ENCODE measurements at places on chromosomes 7 and 10.

- no peak for DNase-seq
These were observed 309.2 kb upstream of the ZMIZ1 start for GRCh38 chr10:78759456-78760120.

DNA sequence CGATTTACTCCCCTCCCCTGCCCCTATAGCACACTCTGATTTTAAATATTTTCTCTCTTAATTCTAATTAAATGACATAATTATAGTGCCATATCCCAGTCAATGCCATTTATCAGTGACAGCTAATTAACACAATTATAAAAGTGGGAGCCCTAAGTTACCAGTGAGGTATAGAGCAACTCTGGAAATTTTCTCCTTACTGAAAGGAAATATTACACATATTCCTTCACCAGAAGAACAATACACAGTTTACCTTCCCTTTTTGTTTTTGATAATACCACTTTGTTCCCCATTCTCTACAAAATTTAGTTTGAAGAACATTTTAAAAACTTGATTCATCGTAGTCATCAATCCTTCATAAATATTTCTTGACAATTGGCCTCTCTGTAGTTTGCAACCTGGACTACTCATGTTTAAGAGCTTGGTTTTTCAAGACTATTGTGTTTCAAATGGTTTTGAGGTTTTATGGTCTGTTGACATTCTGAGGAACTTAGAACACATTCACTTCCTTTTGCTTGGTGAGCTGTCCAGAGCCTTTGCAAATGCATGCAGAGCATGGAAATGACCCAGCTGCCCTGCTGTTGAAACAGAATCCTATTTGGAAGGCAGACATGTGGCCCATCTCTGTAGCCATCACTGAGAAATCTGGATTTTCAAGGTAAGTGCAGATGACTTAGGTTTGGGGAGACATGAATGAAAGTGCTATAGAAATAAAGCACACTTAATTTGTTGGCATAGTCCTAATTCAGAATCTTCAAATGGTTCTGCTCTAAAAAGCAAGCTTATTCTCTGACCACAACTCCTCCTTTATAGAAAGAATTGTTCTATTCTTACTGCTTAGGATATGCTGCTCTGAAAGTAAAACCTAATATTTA, at the start of gene GPR141:
GPR141 (plus strand) TSS at position 521 of the 875 bp plus-strand sequence. CDS start 56,628 bp downstream, outside the sequence.
- DNase-seq = no peak

DNA sequence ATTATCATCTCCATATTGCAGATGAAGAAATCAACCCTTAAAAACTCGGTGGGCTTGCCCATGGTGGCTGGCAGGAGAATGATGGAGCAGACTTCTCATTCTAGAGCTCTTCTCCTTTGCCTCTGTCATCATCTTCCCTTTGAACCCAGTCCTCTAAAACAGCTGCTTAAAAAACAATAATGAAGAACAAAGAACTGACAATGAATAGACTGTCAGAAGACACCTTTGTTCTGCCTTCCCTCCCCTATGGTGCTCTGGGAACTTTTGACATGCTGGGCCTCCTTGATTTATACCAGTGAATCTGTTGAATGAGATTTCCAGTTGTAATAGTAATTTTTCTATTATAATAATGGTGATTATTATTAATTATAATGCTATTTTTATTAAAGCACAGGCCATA, 103.0 kb downstream of the SORCS3 start:
- DNase-seq = no peak

DNA sequence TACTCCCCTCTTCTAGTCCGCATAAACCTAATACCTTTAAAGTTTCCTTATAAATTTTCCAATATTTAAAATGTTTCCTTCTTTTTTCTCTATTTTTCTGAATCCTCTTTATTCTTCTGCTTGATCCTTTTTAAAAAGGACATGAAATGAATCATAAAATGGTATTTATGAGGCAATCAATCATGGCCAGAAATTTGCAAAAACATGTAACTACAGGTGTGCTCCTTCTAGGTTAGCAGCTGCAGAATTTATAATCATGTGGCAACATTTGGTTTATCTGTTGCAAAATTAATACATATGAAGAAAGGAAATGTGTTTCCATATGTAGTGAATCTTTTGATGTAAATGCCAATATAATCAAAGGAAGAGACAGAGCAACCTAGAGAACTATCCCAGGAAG, 1008.5 kb downstream of the ANKRD7 start:
- DNase-seq = no peak

DNA sequence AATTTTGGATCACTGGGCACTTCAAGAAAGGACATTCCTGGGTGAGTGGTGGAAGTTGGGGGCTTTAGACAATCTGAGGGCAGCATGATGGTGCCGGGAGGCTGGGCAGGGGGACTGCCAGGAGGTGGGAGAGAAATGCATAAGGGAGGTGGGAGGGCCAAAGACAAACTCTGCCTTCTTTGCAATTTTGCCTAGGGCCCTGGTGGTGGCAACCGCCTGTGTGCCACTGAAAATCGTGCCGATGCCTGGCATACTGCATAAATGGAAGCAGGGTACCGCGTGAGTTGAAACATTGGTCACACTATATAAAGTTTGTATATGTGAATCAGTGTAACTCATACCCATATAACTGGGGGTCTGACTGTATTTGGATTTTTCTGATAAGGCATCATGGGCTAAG, 3.3 kb downstream of the LUC7L2 start:
- DNase-seq = no peak

GRCh38 chr7:147406521-147407135, 1183.9 kb upstream of the C7orf33 start:
- no peak for DNase-seq

- DNase-seq = no peak
These were observed 26.5 kb upstream of the PPP1R3A start for GRCh38 chr7:113945018-113945938.

- no peak for DNase-seq
These were observed 600.5 kb downstream of the MAGI2 start for GRCh38 chr7:78852951-78853350.

DNA sequence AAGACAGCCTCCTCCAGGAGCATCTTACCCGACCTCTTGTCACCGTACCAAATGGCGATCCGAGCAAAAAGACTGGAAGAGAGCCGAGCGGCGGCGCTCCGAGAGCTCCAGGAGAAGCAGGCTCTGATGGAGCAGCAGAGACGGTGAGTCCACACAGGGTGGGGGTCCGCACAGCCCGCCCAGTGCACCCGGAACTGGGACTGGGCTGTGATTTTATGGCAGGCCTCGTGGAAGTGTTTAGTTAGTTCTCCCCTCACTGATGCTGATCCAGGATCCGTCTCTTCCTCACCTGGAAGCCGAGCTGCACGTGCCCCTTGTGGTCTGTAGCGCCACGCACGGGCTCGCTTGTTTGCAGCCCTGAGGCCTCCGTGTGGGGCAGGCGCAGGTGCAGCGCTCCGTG, 19.6 kb downstream of the LRRC27 start:
- DNase-seq = no peak

- no peak for DNase-seq
These were observed 87.3 kb upstream of the STEAP1B start for GRCh38 chr7:22587322-22587721.

- DNase-seq = no peak
These were observed 11.6 kb downstream of the COL28A1 start for GRCh38 chr7:7524121-7524520.

DNA sequence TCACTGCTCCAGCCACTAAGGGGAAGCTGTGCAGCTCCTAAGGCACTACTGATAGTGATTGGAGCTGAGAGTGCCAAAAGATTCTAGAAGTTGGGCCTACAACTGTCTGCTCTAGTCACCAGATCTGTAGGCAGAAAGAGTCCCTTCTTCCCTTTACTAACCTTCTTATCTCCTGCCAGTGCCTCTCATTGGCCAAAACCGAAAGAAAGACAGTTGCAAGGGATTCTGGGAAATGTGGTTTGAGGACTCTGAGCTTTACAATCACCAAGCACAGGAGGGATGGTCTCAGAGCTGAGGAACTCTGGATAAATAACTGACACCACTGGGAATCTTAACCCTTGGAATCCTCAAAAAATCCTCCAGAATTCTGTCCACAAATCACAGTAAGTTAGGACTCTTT, 615.8 kb downstream of the CCSER2 start:
- no peak for DNase-seq

DNA sequence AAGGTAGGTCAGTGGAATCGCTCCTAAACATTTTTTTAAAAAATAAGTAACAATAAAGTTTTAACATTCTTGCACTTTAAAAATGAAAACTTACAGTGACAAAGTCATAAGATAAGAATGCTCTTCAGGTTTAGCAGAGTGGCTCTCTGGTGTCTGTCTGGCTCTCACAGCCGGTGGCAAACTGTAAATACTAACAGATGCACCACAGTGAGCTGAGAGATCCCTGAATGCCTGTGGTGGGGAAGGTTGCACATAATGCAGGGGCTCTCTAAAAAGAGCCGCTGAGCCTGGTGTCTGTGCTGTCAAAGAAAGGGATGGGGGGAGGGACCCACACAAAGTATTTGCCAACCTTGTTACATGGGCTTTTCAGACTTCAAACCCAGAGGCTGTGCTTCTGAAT, 498.3 kb downstream of the CCSER2 start:
- no peak for DNase-seq

DNA sequence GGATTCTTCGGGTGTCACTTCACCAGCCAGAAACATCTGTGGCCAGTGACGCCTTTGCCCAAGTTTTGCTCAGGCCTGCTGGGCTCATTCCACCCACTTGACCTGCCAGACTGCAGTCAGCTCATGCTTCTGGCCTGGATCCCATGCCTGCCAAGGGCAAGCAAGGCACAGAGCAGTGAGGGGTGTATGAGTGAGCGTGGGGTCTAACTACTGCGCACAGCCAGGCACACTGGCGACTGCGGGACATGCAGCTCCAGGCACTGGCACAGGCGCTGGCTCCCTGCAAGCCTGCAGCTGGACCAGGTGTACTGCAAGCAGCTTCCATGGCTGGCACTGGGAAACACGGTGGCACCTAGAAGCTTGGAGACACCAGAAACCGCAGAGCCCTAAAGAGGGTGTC, 80.1 kb downstream of the MTERF1 start:
- no peak for DNase-seq

- no peak for DNase-seq
These were observed 352.7 kb downstream of the DNAJB6 start for GRCh38 chr7:157689269-157690057.

DNA sequence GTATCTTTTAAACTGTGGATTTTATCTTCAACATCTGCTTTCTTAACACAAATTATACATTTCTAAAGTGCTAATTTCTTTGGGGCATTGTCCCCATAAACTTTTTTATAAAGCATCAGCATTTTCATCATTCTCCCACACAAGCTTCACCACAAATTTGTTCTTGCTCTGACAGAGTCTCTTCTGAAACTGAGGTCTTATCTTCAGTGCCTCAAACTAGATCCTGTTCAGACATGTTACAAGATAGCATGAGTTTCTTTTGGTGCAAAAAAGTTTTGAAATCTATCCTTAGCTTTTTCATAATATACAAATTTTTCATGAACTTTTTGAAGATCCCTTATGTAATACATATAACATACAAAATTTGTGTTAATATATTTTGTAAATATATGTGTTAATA, 346.6 kb downstream of the IPMK start:
- DNase-seq = no peak

GRCh38 chr7:123569352-123570010, 11.9 kb upstream of the NDUFA5 start:
- DNase-seq = no peak

GRCh38 chr10:46520381-46520780, 36.1 kb downstream of the GPRIN2 start:
- no peak for DNase-seq

DNA sequence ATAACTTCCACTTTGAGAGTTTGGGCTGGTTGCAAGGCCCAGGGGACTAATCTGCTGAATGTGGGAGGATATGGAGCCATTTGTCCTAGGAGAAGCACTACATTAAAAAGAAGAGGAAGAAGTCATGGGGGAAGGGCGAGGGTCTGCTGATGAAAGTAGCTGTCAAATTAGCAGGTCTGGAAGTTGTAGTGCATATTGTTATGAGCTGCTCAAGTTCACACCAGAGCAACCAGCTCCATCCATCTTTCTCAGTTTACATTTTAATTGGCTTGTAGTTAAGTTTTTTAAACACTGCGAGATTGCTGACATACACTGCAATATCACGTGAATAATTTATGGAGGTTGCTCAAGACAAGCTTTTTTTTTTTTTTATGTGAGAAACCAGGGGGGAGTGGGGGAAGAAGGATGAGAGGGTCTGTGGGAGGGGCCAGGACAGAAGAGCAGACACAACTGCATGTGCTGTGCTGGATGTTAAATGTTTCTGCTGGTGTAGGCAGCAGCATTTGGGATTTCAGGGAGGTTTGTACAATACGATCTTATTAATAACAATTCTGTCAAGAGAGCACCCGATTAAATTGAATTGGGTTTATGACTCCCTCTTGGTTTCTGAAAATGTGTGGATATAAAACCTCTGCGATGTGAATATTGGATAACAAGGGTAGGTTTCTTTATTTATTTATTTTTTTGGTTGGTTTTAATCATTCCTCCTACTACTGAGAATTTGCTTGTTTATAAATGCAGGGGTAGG, 759.0 kb upstream of the GALNT17 start:
- no peak for DNase-seq

GRCh38 chr7:116544487-116544886, 19.7 kb downstream of the CAV1 start:
- DNase-seq = no peak

GRCh38 chr10:133208466-133208865, 21.6 kb upstream of the UTF1 start:
- DNase-seq = no peak

GRCh38 chr7:45055594-45056219, 33.1 kb downstream of the NACAD start:
- no peak for DNase-seq
